DMS79 treated with DMSO at 0.1 percent for 48 hours (cell line): ENCODE measurements at places on chromosomes 1 and 21.

DNA sequence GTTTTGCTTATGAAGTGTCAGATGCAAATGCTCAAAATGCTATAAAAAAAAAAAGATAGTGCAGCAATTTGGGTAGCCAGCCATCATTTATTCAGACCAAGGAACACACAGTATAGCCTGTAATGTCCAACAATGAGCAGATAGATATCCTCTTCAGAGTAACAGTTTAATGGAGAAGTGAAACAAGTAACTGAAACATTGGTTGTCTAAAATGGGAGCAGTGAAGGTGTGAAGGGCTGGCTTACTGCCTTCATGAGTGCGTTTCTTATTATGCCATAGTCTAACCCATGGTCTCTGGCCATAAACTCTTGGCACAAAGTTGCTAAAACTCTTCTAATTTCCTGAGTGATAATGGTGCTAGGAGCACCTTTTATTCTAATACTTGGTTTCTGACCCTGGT lies 11.4 kb downstream of the RGS5 start:
- no peak for DNase-seq

GRCh38 chr1:226082959-226083301 lies 20.4 kb downstream of the H3-3A start:
- no peak for DNase-seq

GRCh38 chr1:203632941-203633340 lies 6.3 kb downstream of the ATP2B4 start:
- no peak for DNase-seq

DNA sequence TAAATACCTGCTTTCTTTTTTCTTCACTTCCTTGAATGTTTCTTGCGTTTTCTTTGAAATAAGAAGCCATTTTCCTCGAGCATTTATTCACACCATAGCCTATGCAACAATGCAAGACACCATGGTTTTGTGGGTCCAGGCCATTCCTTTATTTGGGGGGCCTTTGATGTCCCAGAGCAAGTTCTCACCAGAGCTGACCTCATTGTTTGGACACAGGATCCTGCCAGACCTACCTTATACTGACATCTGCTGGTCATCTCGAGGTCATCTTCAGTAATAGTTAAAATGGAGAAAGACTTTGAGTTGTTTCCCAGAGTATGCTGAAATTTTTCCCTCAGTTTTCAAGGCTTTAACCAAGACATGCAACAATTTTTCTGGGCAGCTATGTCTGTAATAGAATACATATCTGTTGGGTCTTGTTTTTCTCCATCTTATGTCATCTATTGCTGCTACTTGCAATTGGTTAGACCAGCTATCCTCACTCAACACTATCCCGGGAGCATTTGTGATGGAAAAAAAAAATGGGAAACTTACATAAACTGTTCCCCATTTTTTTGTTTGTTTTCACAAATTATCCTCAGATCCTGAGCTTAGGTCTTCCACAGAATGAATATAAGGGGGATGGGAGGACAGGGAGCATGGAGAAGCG lies 34.0 kb upstream of the BACE2 start:
- peak; percentile 35 for DNase-seq

GRCh38 chr1:47898133-47898845 lies 98.9 kb downstream of the TRABD2B start:
- peak; percentile 72 for DNase-seq

- DNase-seq, result no peak
Observed at GRCh38 chr1:169345511-169345910, 22.1 kb downstream of the NME7 start.

GRCh38 chr1:244963231-244963826 lies 99.0 kb upstream of the HNRNPU start:
- DNase-seq, result no peak

- DNase-seq, result no peak
Observed at GRCh38 chr1:3779265-3779911, 6.8 kb downstream of the SMIM1 start.

GRCh38 chr1:14160781-14161180 lies 437.7 kb upstream of the KAZN start:
- peak; percentile 25 for DNase-seq
